Stimulated activated CD4-positive, alpha-beta T cell treated with anti-CD3 and anti-CD28 coated beads, Interleukin-1b, Interleukin-23, amount 100 ng/mL, for 1 hour (primary cell): ENCODE measurements at places on chromosomes 4 and X.

DNA sequence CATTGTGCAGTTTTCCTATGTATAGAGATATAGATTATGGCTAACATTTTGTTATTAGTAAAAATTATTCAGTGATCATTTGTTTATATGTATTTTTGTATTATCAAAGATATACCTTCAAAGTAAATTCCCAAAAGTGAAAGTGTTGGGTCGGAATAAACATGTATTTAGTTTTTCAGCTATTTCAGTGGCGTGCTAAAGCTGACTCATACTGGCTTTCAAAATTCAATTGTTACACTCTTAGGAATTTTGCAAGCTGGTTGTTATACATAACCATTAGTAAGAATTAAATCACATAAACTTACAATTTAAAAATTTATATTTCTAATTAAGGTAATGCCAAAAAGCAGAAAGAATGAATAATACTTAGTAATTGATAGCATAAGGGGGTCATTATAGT, 288.4 kb upstream of the NRK start:
- DNase-seq = no peak

DNA sequence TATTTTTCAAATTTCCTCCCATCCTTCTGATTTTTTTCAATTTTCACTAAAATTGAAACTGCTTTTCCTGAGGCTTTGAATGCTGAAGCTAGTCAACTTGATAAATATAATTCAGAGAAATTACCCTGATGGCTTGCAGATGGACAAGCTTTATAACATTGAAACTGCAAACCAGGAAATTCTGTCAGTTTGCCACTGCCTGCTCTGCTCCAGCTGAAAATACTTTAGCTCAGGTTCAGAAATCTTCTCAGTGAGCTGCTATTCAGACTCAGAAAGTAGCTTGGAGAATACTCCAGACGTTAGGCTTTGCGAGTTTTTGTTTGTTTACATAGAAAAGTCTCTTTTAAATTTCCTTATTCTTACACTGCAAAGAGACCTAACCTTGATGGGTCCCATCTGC, 1574.7 kb downstream of the STIM2 start:
- no peak for DNase-seq

GRCh38 chr4:143700046-143700415, 444 bp downstream of the FREM3 start:
- DNase-seq = no peak

GRCh38 chr4:100949350-100949935, 397.9 kb downstream of the PPP3CA start:
- DNase-seq = no peak

GRCh38 chrX:49221868-49222267, 11.3 kb downstream of the CACNA1F start:
- no peak for DNase-seq

DNA sequence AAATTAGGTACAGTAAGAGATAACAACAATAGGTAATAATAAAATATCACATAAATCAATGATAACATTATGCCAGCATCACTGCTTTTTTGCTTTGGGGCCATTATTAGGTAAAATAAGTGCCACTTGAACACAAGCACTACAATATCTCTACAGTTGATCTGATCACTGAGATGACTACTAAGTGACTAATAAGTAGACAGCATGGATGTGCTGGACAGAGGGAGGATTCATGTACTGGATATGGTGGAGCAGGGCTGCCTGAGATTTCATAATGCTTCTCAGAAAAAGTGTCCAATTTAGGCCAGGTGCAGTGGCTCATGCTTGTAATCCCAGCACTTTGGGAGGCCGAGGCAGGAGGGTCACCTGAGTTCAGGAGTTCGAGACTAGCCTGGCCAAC, 137.8 kb upstream of the IL1RAPL2 start:
- DNase-seq = no peak

DNA sequence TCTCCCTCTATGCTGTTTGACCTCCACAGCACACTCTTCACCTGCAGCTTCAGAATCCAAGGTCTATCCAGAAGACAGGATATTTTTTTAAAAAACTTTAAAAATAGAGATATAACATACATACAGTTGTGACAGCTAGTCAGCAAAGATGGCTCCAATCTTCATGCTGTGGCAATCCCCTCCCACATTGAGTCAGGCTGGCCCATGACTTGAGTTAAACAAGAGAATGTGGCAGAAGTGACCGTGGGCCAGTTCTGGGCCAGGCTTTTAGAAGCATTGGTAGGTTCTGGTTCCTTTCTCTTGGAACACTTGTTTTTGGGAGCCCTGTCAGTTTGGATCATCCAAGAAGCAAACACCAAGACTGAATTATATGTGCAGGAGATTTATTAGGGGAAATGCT, 36.1 kb upstream of the REPS2 start:
- DNase-seq = no peak

GRCh38 chr4:187478292-187479140, 517.1 kb upstream of the ZFP42 start:
- DNase-seq = no peak

- DNase-seq = no peak
Observed at GRCh38 chrX:12686331-12686730, 104.9 kb upstream of the PRPS2 start.

GRCh38 chr4:141339391-141339790, 118.7 kb downstream of the ZNF330 start:
- no peak for DNase-seq

- DNase-seq = no peak
Observed at GRCh38 chr4:162582180-162582579, 418.4 kb upstream of the FSTL5 start.

GRCh38 chr4:155353923-155354540, 22.7 kb downstream of the MAP9 start:
- no peak for DNase-seq

DNA sequence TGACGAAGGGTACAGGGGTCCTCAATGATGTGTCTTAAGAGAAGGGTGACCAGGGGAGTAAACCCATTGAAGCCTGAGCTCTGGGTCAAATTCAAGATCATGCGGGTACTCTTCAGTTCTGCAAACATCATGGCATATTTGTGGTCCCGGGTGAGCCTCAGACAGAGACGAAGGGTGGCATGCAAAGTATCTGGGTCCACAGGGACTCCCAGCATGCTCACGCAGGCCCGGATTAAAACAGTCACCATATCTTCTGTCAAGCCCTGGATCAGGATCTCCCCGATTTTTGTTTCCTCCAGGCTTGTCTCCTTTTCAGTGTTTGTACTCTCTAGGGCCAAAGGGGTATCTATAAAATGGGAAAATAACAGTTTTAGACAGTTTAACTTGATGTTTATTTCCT, 102.9 kb downstream of the HUWE1 start:
- no peak for DNase-seq

DNA sequence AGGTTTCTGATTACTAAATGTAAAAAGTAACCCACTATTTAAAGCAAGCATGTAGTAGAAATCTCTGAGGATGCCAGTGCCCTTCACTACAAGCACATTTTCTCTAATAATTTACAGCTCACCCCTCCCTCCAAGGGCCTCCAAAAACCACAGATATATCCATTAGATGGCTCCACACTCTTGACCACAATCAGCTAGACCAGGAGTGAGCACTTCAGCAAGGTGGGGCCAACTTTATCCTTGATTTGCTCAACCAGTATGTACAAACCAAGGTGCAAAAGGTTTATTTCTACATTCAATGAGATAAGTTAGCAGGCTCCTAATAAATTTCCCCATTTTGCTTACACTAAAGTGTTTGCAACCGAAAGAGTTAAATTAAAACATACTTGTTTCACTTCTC, 35.8 kb downstream of the RFC1 start:
- no peak for DNase-seq

- DNase-seq = no peak
Observed at GRCh38 chr4:76658231-76659102, 223.4 kb downstream of the SHROOM3 start.

DNA sequence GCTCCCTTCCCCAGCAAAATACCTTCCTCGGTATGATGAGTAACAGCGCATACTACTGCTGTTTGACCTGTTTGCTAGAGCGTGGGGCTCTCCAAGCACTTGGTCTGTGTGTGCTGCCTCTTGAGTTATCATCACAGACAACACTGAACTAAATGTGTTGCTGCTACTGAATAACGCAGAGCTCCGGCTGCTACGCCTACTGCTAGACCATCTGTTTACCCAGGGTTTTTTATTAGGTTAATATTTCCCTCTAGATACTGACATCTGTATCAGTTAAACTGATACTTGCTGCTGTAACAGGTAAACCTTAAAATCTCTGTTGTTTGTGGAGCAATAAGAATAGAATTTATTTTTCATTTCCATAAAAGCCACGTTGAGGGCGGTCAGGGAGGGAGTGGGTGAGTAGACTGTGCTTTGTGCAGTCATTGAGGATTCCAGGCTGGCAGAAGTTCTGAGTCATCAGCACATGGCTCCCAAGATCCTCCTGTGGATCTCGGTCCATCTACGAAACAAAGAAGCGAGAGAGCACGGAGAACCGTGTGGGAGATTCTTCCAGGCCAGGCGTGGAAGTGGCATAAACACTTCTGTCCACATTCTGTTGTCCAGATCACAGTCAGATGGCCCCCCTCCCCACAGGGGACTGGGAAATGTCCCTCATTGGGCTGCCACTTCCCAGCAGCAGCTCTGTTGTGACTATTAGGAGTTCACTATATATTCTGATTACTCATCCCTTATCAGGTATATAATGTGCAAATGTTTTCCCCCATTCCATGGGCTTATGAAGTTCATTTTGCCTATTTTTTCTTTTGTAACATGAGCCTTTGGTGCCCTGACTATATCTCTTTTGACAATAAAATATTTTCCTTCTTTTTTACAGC, 14.1 kb downstream of the GRK4 start:
- no peak for DNase-seq

- no peak for DNase-seq
Observed at GRCh38 chr4:14091531-14091930, 464.0 kb upstream of the BOD1L1 start.

GRCh38 chrX:1521459-1521956, 15.5 kb downstream of the P2RY8 start:
- no peak for DNase-seq

DNA sequence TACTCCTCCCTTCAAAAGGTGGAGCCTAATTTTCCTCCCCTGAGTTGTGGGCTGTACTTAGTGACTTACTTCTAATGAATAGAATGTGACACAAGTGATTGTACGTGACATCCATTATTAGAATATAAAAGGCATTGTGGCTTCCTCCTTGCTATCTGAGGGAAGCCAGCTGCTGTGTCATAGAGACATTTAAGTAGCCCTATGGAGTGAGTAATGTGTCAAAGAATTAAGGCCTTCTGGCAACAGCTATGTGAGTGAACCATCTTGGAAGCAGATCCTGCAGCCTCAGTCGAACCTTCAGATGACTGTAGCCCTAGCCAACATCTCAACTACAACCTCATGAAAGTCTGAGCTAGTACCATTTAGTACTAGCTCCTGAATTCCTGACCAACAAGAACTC, 76.1 kb downstream of the BCOR start:
- no peak for DNase-seq

DNA sequence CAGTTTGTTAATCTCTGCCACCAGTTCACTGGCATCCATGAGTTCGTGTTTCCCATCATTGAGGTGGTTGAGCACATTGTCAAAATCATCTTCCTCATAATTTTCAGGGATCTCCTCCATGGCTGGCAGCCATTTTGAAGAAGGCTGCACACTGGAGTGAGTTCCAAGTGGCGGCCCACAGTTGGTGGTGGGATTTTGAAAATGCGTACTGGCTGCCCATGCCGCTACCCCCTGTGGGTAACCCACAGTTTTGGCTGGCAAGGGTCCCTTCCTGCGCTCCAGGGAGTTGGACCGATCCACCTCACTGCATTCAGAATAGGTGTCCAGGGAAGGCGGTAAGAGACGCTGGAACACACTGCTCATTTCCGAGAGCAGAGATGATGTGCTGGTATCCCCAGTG, 11.2 kb downstream of the PCDH18 start:
- DNase-seq = no peak

DNA sequence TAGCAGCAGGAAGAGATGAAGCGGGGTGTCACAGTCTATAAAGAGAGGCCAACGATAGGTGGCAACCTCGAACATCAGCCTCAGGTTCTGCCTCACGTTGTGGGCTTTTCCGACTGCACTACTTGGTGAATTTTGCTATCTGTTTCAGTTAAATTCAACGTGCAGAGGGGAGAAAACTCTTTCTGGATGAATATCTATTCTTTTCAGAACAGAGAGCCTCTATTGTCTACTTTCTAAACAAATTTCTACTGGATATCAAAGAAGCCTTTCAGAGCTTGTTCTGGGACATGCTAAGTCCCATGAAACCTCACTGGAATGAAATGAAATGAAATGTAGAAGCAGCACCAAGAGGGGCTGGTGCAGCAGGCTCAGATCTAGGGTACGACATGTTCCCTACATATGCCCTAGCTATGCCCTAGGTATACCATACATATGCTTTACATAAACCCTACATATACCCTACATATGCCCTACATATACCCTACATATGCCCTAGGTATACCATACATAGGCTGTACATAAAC, 116.5 kb upstream of the TRIM2 start:
- DNase-seq = no peak

GRCh38 chr4:5616331-5616950, 91.9 kb downstream of the EVC2 start:
- DNase-seq = no peak

DNA sequence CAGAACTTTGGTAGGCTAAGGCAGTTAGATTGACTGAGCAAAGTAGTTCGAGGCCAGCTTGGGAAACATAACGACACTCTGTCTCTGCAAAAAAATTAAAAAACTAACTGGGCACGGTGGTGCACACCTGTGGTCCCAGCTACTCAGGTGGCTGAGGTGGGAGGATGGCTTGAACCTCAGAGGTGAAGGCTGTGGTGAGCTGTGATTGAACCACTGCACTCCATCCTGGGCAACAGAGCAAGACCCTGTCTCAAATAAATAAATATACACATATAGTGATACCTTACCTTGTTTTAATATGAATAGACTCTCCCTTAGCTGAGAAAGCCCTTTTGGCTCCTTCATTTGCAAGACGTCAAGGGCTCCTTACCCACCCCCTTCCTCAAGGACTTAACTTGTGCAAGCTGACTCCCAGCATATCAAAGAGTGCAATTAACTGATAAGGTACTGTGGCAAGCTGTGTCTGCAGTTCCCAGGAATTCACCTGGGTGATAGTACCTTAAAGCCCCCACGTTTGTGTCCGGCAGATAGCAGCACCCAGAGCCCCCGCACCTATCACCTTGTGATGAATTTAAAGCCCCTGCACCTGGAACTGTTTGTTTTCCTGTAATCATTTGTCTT, 655.6 kb upstream of the GALNTL6 start:
- no peak for DNase-seq

GRCh38 chrX:126658447-126658846, 105.8 kb upstream of the DCAF12L1 start:
- DNase-seq = no peak
